ENCODE measurements at places on chromosomes 3 and 15.
A peak's percentile ranks its signal among the peaks of the same experiment; 100 is the strongest.

DNA sequence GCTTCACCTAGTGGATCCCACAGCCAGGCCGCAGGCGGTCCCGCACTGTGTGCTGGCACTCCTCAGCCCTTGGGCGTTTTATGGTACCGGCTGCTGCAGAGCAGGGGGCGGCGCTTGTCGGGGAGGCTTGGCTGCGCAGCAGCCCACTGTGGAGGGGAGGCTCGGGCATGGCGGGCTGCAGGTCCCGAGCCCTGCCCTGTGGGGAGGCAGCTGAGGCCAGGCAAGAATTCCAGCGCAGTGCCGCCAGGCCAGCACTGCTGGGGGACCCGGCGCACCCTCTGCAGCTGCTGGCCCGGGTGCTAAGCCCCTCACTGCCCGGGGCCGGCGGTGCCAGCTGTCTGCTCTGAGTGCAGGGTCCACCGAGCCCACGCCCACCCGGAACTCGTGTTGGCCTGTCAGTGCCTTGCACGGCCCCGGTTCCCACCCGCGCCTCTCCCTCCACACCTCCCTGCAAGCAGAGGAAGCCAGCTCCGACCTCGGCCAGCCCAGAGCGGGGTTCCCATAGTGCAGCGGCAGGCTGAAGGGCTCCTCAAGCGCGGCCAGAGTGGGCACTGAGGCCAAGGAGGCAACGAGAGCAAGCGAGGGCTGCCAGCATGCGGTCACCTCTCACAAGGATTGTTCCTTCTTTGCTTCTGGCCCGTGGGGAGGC is 435.0 kb upstream of the ATP10A start:
- no peak for DNase-seq

DNA sequence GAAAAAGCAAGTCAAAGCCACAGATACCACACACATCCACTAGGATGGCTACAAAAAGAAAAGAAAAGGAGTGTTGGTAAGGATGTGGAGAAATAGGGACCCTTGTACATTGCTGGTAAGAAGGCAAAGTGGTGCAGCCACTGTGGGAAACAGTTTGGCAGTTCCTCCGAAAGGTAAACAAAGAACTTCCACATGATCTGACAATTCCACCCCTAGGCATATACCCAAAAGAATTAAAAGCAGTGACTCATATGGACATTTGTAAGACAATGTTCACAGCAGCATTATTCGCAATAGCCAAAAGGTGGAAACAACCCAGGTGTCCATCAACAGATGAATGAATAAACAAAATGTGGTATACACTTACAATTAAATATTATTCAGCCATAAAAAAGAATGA is 22.2 kb upstream of the GMPPB start:
- DNase-seq = no peak

- DNase-seq = no peak
Observed at GRCh38 chr3:188769831-188770230, 401.9 kb upstream of the TPRG1 start.

DNA sequence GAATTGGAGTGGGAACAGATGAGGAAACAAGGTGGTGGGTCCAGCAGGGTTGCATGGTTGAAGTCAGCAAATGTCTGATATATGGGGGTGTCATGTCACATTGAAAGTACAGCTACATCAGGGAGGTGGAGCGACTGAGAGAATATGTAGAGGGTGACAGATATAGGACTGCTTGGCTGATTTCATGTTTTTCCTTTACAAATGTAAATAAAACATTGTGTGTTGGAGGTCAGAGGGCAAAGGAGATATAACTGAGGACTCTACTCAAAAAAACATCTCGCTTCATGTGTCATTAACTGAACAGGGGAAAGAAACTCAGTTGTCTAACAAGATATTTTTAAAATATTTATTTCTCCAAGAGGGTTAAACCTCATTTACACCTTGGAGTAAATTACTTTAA is 177.7 kb downstream of the TIGIT start:
- no peak for DNase-seq

GRCh38 chr15:87672309-87673288 is 583.9 kb downstream of the NTRK3 start:
- DNase-seq = no peak

DNA sequence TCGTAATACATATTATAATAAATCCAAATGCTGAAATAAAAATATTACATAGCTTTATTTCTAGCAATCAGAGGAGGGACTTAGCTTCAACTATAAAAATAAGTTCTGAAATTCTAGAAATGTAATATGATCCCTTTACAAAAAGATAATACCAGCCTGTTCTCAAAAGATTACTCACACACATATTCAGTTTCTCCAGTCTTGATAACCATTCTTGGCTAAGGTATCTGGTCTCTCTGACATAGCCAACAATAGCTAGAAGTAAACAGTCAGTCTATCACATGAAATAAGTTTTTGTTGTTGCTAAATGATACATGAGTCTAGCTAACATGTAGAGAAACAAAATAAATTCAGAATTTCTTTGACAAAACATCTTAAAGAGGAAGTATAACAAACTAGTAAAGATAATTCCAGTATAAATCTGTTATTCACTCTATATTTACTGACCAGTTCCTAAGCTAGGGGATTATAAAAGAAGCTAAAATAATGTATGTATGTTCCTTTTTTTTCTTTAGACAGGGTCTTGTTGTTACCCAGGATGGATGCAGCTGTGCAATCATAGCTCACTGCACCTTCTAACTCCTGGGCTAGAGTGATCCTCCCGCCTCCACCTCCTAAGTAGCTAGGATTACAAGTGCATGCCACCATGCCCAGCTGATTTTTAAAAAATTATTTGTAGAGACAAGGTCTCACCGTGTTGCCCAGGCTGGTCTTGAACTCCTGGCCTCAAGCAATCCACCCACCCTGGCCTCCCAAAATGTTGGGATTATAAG is 170.6 kb downstream of the TBL1XR1 start:
- no peak for DNase-seq

DNA sequence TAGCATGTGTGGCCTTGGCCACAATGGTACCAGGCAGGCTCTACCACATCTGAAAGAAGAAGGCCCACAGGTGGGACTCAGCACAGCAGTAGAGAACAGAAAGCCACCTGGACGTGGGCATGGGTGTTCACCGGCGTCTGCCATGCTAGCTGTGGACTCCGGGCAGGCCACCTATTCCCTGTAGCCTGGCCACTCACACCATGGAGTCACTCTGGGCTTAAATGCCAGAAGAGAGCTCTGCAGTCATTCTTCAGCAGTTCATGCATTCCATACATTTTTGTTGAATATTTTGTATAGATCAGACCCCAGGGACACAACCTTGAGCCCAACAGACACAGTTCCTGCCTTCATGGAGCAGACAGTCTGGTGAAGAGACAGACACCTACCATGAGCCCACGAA is 138.6 kb downstream of the SRGAP3 start:
- no peak for DNase-seq

DNA sequence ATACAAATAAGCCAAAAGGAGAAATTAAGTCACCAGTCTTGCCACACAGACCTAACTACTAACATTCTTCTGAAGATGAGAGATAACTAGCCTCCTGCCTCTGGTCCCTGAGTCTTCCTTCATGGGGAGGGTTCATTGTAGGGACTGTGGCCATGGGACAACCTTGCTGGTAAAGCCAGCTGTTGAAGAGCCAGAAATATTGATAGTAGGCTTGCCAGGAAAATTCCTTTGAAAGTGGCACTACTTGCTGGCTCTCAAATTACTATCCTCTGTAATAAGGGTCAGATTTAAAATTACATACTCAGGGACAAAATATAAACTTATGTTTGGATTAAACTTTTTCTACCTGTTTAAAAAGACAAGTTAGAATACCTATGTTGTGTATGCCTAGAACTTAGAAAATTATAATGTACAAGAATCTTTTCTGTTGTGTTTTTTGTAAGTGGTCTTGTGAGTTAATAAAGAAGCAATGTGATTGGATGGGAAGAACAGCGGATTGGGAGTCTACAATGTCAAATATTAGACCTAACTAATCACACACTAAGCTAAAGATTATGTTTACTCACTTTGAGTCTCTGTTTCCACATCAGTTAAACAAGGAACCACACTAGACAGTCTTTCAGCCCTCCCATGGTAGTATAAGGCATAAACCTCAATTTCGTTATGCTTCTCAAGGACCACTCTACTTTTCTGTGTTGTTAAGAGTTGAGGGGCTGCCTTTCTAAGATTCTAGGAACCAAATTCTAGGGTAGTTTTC is 60.0 kb upstream of the TRIM71 start:
- peak; percentile 90 for DNase-seq

DNA sequence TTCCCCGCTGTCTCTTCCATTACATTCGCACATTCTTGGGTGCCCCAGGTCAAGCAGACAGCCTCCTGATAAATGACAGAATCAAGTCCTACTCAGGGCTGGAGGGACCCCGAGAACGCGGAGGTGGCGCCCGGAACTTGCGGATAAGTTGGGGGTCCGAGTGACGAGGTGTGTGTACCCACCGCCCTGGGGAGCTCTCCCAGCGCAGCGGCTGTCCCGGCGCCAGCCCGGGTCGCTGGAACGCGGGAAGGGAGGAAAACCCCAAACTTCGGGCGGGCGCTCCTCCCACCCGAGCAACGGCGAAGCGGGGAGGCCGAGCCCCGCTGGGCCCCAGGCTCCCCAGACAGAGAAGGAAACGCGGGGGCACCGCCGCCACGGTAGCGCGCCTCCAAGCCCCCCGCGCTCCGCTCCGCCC is 550 bp downstream of the CLN6 start:
- DNase-seq = no peak

Data from MV-4-11 (cell line).